Anterior cingulate cortex (tissue), 58 donors: ENCODE measurements at places on chromosomes 1 and 21.

DNA sequence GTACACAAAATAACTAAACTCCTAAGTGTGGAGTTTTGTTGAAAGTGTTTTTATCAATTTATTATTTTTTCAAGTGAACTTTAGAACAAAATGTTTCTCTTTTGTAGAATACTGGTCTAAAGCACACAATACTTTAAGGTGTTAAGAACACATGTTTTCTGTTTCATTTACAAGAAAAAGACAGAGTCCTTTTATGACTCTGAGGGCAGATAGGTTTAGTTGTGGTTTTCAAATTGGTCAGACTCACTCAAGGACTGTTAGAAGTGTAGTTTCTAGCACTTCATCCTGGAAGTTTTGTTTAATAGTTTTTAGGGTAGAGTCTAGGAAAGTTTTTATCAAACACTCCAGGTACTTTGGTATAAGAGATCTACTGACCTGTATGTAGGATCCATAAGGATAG, 376.5 kb downstream of the LRRIQ3 start:
- DNase-seq = no peak

- DNase-seq = no peak
Measured at GRCh38 chr21:42437786-42438185, 34.1 kb downstream of the UBASH3A start.

GRCh38 chr1:175373786-175374623, 181.4 kb upstream of the KIAA0040 start:
- peak; percentile 9 for DNase-seq

GRCh38 chr1:82517586-82517985, 716.9 kb downstream of the ADGRL2 start:
- no peak for DNase-seq

DNA sequence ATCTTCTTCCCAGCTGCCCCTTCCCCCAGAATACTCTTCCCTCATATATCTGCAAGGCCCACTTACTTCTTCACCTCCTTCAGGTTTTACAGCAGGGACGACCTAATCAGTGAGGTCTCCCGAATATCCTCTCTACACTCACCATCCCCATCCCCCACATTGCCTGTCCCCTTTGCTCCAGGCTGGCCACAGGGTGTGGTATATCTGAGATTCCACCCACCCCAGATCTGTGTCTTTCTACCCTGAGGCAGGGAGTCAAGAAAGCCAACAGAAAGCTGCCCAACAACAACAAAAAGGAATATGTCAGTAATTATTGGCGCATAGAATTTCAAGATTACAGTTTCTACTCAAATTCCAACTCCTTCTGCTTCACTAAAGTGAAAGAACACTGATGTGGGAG, 30.0 kb upstream of the OPRD1 start:
- no peak for DNase-seq

DNA sequence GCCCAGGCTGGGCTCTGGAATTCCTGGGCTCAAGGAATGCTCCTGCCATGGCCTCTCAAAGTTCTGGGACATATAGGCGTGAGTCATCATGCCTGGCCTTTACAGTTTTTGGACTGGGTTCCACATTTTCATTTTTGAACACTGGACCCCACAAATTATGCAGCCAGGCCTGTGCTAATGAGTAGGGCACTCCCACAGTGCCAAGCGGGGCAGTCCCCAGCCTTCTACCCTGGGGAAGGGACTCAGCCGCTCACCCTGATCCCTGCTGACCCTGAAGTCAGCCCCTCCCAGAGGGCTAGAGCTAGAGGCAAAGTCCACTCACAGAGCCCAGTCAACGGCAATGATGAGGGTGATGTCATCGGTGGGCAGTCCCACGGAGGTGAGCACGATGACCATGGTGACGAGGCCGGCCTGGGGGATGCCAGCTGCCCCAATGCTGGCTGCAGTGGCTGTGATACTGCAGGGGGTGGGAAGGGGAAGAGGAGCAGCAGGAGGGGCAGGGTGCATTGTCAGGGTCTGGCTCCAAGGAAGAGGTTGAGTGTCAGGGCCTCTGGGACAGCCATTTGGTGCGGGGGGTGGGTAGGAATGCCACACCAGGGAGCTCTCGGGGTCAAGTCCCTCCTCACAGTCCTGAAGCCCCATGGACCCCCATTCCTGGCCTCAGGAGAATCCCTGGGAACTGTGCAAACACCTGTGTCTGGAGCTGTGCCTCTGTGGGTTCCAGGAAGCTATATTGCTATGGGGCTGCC, 27.6 kb downstream of the PODN start:
- no peak for DNase-seq

GRCh38 chr1:21278860-21279845, 11.1 kb downstream of the ECE1 start:
- DNase-seq = no peak

DNA sequence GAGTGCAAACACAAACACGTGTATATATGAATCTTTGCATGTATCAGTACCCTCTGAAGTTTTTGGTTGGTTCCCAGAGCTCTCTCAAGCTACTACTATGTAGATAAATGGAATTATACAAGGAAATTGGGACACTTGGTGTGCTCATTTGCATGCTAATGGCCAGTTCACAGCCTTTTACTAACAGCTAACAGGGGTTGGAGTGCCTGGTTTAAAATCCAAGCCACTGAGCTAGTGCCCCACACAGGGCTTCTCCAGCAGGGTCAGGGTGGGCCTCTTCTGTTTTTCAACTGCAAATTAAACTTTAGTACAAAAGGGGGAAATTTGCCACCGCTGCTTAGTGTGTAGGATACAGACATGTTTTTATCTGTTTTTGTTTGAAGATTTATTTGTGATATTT, 121.0 kb downstream of the ATP5PO start:
- DNase-seq = no peak
